ENCODE measurements at places on chromosomes 7 and 10.

DNA sequence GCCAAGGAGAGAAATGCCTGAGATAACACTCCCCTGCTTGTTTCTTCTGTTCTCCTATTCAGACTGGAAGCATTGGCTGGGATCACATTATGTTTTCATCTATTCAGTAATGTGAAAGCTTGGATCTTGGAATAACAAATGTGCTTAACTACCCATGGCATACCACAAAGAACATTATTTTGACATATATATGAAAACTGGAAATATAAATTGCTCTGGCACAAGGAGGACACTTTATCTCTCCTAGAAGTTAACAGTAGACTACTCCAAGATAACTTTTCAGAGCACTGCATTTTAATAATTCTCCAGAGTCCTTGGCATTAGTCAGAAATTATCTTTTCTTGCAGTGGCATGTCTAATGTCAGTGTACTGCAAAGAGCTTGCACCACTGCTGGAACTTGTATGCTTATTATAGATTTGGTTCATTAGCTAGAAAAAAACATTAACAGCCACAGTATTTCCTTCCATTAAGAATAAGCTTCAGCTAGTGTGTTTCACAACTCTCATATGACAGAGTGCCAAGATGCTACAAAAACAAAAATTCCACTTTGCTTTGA lies 169.3 kb upstream of the LRRN3 start:
- no peak for DNase-seq

GRCh38 chr7:99004216-99004615 lies 125.9 kb downstream of the TRRAP start:
- DNase-seq, result no peak

DNA sequence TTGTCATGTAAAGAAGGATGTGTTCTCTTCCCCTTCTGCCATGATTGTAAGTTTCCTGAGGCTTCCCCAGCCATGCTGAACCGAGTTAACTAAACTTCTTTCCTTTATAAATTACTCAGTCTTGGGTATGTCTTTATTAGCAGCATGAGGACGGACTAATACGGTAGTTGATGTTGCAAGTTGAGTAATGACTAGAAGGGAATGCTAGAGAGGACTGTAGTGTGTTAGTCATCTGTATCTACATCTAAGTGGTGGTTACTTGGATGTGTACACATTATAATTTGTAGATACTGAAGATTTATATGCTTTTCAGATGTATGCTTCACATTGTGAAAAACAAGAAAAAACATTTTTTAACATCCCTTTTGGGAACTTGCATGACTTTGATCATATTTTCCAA lies 244.6 kb downstream of the POLR1F start:
- no peak for DNase-seq

- DNase-seq, result no peak
Measured at GRCh38 chr10:56317603-56318002, 43.5 kb downstream of the ZWINT start.

- DNase-seq, result no peak
Measured at GRCh38 chr10:9015005-9015404, 960.5 kb downstream of the GATA3 start.

- DNase-seq, result no peak
Measured at GRCh38 chr10:12704488-12704887, 297.0 kb downstream of the CCDC3 start.

- no peak for DNase-seq
Measured at GRCh38 chr7:23062452-23062851, 43.1 kb upstream of the KLHL7 start.

DNA sequence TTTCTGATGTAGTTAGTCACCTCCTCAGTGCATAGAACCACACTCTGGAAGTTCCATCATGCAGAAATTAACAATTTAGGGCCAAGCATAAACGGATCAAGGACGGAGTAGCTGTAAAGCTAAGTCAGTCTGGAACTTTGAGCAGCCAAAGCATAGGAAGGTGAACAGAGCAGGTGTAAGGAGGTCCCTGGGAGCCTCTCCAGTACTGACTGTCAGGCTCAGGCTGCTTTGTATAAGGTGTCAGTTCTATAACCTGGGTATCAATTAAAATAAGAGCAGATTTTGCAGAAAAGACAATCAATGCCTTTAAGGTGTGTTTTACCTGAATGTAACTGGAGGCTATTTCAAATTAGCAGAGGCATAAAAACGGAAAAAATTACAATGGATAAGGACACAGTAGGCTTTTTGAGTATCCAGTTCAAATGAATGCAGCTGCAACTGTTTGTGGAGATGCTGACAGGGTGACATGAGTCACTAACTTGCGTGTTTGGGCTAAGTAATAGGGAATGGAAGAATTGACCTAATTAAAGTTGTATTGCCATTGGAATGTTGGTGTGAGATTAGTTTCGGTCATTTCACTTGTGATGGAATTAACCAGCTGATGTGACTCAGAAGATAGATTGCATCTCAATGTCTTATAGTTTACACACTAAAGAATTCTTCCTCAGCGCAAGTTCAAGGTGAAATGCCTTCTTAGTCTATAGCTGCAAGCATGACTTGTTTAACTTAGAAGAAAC lies 417.9 kb upstream of the CNTNAP2 start:
- no peak for DNase-seq

GRCh38 chr7:28347475-28348318 lies 64.6 kb upstream of the CREB5 start:
- DNase-seq, result no peak

DNA sequence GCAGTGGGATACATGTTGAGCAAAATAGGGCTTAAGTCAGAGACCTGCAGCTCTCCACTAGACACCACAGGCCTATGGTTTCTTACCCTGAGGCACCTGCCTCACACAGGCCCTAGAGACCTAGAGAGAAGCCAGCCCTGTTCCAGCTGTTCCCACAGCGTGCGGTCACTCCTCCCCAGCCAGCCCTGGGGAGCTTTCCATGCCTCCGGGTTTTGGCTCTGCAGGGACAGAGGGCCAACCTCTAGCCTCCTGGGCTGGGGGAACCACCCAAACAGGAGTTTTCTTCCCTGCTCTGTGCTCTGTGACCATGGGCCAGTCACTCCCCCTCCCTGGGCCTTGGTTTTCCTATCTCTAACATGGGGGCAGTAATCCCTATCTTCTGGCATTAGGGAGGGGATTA lies 33.0 kb downstream of the SH2B2 start:
- DNase-seq, result no peak

- no peak for DNase-seq
Measured at GRCh38 chr7:141288626-141289025, 214.8 kb downstream of the TMEM178B start.

DNA sequence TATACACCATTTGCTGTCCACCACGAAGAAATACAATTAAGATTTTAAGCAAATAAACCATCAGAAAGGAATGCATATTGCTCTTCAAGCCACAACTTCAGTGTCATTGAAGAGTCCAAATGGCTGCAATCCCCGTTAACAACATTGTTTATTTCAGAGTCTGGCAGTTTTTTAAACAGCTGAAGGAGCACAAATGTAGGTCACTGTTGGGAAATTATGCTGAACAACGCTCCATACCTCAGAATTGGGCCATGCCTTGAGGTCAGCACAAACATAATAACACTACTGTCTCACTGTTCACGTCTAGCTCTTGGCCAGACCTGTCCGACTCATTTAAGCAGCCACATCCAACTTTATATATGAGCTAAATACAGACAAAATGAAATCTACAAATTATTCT lies 453.9 kb upstream of the GHITM start:
- DNase-seq, result no peak

- no peak for DNase-seq
Measured at GRCh38 chr7:106110885-106111654, 1.0 kb downstream of the SYPL1 start.

- DNase-seq, result no peak
Measured at GRCh38 chr7:86951895-86952294, 107.6 kb downstream of the ELAPOR2 start.

DNA sequence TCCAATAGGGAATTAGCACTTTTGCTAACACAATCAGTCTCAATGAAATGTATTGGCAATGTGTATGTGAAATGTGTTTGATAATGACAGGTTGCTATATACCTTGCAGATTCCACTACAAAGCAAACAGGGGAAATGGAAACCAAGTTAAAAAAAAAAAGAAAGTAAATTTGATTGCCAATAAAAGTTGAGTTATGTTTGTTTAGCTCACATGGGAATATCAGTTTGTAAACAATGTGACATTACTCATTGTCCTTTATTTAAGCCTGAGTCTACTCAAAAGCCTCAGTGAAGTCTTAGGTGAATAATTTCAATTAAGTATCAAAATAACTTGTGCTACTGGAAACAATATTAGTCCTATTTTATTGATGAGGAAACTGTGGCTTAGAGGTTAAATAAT lies 285.2 kb downstream of the CACNA2D1 start:
- DNase-seq, result no peak

DNA sequence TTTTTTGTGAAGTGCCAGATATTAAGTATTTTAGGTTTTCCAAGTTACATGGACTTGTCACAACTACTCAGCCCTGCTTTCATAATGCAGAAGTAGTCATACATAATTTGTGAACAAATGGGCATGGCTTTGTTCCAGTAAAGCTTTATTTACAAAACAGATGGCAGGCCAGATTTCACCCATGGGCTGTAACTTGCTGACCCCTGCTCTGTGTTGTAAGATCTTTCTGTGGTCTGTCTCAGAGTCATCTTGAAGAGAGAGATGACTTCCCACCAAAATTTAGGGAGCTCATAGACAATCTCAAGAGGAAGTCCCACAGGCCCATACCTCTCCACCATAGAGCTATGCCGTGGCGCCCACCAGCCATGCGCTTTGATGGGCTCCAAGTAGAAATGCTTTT lies 616.1 kb downstream of the LRMDA start:
- DNase-seq, result no peak

- no peak for DNase-seq
Measured at GRCh38 chr10:1633783-1634182, 103.5 kb downstream of the ADARB2 start.

GRCh38 chr7:106152313-106152665 lies 40.2 kb upstream of the SYPL1 start:
- no peak for DNase-seq

GRCh38 chr7:91064052-91064451 lies 200.2 kb upstream of the FZD1 start:
- DNase-seq, result no peak
